Activated T-helper 1 cell treated with anti-CD3 and anti-CD28 coated beads, Interleukin-2, amount 50 U/mL, for 16 hours (primary cell): ENCODE measurements at places on chromosomes 2 and 18.

GRCh38 chr18:9354256-9354655, 19.7 kb downstream of the TWSG1 start:
- no peak for DNase-seq

DNA sequence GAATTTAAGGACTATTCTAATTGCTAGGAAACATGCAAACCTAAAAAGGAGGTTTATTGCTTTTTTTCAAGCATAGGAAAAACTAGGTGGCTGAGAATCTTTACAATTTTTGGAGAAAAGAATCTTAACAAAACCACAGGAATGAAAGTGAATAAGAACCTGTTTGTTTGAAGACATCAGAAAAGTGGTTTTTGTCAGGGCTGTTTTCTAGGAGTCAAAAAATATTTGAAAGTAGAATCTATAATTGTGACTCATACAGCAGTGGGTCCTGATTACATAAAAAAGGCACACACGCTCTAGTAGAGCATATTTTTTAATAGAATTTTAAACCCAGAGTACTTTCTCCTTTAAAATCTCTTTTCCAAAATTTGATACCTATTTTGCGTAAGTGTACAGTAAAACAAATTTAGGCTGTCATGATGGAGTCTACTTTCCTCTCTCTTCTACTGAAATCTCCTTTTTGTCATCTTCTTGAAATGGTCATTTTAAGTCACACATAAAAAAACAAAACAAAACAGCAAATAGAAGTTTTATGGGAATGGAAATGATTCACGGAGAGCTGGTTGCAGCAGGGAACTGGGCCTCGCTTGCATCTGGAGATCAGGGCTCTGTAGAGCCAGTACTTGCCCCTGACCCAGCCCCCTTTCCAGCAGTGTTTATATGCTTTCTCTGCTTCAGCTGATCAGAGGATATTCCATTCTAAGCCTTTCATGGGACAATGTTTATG, 59.1 kb upstream of the PELI1 start:
- no peak for DNase-seq

GRCh38 chr2:239917125-239917956, 107.8 kb downstream of the NDUFA10 start:
- no peak for DNase-seq

- no peak for DNase-seq
Measured at GRCh38 chr2:188964976-188965546, 9.1 kb upstream of the COL3A1 start.

DNA sequence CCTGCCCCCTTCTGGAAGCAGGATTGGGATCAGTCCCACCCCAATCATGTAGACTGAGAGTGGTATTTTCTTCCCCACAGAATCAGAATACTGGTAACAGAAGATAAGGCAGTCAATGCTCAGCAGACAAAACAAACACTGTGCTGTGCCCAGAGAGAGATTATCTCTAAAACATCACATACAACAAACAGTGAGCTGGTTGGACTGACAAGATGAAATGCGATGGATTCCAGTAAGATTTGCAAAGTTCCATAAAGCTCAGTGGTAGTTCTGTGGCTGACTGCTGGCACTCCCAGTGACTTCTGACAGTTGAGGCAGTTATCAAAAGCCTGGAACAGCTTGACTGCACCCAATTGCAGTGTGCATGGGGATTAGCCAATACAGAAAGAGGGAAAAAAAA, 311.5 kb upstream of the MGAT5 start:
- no peak for DNase-seq

- DNase-seq: no peak
Measured at GRCh38 chr18:59359576-59359952, 499 bp upstream of the LMAN1 start.

DNA sequence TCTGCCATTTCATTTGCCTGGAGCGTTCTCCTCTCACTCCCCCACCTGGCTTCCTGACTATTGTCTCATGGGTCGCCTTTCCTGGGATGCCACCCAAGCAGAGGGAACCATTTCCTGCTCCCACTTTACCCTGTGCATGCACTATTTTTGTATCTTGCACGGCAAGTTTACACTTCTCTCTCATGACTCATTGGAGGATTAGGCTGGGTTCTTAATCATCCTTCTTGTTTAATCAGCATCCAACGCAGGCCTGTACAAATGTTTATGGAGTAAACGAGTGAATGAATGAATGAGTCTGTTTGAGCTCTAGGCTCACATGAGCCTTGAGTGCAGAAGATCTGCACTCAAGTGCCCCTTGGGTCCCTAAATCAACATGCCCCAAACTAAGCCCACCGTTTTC, 3.8 kb upstream of the ARHGAP25 start:
- no peak for DNase-seq

GRCh38 chr2:69380072-69380917, 6.7 kb downstream of the GFPT1 start:
- DNase-seq: no peak

DNA sequence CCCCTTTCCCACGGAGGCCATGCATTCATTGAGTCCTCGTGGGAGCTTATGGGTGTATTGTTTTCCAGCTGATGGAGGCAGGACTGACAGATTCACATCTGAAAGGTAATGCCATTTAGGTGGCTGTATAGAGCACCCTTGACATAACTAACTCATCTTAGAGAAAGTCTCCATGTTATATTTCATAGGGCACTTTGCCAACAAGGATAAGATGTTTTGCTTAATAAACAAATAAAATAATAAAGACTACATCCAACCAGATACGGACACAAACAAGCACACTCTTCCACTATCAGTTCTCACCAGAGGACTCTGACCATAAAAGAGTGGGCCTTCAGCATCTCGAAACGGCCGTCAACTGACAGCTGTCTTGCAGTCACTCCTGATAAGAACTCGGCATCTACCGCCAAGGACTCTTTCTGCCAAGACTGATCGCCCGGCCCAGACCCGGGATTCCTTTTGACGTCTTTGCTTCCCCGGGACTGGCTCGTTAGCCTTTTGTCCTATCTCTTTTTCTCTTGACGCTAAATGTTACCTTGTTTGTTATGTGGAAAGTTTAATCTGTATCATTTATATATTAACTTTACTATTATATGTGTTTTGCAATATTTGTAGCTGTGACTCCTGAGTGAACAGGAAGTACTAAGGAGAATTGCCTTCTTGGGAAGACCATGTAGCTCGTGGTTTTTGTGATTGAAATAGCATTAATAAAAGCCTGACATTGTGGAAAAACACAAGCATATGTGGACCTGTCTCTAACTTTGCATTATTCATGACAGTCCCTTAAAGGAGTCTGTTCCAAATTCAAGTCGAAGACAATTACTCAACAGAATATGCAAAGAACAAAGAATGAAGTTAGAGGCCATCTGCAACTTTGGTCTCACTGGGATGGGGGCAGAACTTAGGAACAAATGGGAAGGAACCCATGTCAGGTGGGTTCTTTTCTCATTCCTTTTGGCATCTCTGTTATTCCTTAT, 195.1 kb downstream of the LPIN1 start:
- no peak for DNase-seq

GRCh38 chr2:170393861-170394498, 216.0 kb downstream of the MYO3B start:
- no peak for DNase-seq
